ENCODE measurements at places on chromosomes 6 and 20. TPM values are rescaled to one million over a fixed set of nuclear protein-coding genes. Genes with fewer than 3 reads are reported as not detected.
A peak's percentile ranks its signal among the peaks of the same experiment; 100 is the strongest.

Gene SLC17A3
- 0.15 TPM for total RNA-seq

GRCh38 chr6:71486461-71486860 lies 197.8 kb downstream of the OGFRL1 start:
- no peaks in the 10 kb centered on the region for H3K4me1 ChIP-seq
- H3K27me3 ChIP-seq = peaks cover 3% of the 10 kb centered on the region
- DNase-seq = no peak
- H3K4me3 ChIP-seq = no peak overlapping the region
- no peaks in the 10 kb centered on the region for H3K36me3 ChIP-seq
- no peak overlapping the region for H3K27ac ChIP-seq

DNA sequence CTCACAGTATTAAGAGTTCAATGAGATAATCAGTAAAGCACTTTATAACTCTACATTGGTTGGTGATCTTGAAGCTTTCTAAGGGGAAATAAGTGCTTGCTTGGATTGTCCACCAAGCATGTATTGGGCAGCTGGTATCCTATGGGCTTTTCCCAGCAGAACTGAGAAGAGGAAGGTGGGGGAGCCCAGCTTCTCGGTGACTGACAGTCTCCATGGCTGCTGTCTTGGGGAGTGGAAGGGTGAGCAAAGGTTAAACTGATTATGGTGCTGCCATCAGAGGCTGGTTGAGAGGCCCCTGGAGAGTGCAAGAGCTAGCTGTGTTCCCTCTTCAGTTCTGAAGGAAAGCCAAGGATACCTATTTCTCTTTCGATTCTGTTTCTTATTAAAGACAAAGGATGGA lies 35.5 kb upstream of the ADTRP start:
- H3K4me3 ChIP-seq = no peak overlapping the region
- peaks cover 1% of the 10 kb centered on the region for H3K27me3 ChIP-seq
- no peak overlapping the region for H3K27ac ChIP-seq
- no peaks in the 10 kb centered on the region for H3K36me3 ChIP-seq
- no peaks in the 10 kb centered on the region for H3K4me1 ChIP-seq
- no peak for DNase-seq

GRCh38 chr6:32589596-32590449 lies at the start of gene HLA-DRB1:
Gene HLA-DRB1 (minus strand): TSS chr6:32589848. CDS start chr6:32589742, 106 bp downstream.
- H3K4me1 ChIP-seq = peaks cover 40% of the 10 kb centered on the region
- H3K27me3 ChIP-seq = peaks cover 1% of the 10 kb centered on the region
- peaks cover 15% of the 10 kb centered on the region for H3K36me3 ChIP-seq
- H3K4me3 ChIP-seq = peak within 1 kb of the TSS; percentile 81
- peak; percentile 41 for DNase-seq

Gene PRL
- total RNA-seq = not detected

DNA sequence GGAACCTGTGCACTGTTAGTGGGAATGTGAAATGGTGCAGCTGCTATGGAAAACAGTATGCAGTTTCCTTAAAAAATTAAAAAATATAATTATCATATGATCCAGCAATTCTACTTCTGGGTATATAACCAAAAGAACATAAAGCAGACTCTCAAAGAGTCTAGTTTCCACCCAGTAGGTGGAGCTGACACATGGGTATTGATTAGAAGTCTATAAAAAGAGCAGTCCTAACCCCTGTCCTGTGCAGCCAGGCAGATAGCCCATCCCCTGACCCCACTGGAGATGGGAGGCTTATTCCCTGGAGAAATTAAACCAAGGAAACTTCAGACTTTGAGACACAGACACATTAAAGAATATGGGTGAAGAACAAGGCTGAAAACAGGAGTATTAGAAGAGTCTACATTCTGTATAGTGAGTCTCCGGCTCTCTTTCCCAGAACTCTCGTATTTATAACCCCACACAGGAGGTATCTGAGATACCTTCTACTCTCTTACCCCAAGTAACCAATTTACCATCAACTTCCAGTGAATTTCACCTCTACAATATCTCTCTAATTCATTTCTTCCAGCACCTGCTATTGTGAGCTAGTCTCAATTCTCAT lies 92.3 kb downstream of the SEL1L2 start:
- H3K27ac ChIP-seq = no peak overlapping the region
- H3K4me3 ChIP-seq = no peak overlapping the region
- H3K27me3 ChIP-seq = no peaks in the 10 kb centered on the region
- H3K4me1 ChIP-seq = no peaks in the 10 kb centered on the region
- DNase-seq = no peak
- H3K36me3 ChIP-seq = no peaks in the 10 kb centered on the region

Gene SRC
- 2.7 TPM for total RNA-seq

DNA sequence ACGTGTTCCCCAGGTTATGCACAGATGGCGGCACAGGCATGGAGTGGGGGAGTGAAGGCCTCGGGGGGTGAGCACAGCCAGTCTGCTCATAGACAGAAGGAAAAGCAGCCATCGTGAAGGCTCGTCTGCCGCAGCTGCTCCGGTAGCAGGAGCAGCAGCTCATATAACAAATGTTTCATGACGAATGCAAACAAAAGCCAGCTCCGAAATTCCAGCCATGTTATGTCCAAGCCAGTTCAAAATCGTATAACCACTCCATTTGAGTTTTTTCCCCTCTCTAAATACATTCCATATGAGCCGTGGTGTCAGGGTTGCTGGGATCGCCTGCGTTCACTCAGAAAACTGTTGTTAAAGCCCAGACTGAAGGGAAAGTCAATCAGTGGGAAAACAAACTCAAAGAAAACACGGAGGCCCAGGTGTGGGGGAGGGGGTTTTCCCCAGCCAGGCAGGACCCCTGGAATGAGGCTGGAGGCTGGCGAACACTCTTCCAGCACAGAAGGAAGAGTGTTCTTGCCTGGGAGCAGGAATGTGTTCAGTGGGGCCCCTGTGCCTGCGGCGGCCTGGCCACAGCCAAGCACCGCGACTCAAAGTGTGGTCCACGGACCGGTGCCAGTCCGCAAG lies 280.4 kb upstream of the TAB2 start:
- DNase-seq = no peak
- peaks cover 5% of the 10 kb centered on the region for H3K36me3 ChIP-seq
- H3K27ac ChIP-seq = no peak overlapping the region
- H3K4me1 ChIP-seq = peaks cover 67% of the 10 kb centered on the region

DNA sequence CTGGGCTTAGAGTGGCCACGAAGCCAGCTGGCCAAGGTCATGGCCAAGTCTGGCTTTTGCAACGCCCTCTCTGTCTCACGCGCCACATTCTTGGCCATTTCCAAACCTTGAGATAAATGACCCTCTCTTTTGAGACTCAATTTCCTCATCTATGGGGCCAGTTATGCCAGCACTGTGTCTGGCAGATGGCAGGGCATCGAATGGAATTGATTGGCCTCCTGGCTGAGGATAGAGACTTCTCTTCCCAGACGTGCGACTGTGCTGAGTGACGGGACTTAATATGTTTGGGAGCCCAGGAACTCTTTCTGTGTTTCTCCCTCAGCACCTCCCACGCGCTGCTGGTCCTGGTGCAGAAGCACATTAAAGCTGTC lies 7.6 kb downstream of the BPIFB2 start:
- no peak overlapping the region for H3K4me3 ChIP-seq
- H3K36me3 ChIP-seq = no peaks in the 10 kb centered on the region
- H3K27me3 ChIP-seq = no peaks in the 10 kb centered on the region
- no peaks in the 10 kb centered on the region for H3K4me1 ChIP-seq
- DNase-seq = no peak
- H3K27ac ChIP-seq = no peak overlapping the region

Gene RGS19
- 119 TPM for total RNA-seq

- H3K27me3 ChIP-seq = peaks cover 72% of the 10 kb centered on the region
- no peak for DNase-seq
These were observed 192.5 kb downstream of the MYLK4 start for GRCh38 chr6:2558098-2558680.

DNA sequence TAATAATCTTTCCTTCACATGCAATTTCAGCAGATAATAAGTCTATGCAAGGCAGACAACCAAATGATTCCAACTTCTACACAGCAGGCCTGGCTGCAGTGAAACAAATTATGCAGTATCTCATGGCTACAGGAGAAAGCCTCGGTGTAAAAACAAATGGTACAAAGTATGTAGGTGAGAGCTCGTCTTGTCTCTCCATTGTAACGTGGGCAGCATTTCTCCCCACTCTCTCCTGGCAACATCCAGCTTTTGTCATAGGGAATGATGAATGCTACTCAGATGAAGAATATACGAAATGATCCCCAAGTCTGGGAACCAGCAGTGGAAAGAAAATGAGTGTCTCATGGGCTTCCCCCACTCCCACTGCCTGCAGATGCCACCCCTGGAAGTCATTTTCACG lies 32.4 kb downstream of the FYN start:
- H3K27ac ChIP-seq = no peak overlapping the region
- H3K4me1 ChIP-seq = peaks cover 45% of the 10 kb centered on the region
- no peak for DNase-seq
- H3K36me3 ChIP-seq = peaks cover 39% of the 10 kb centered on the region

DNA sequence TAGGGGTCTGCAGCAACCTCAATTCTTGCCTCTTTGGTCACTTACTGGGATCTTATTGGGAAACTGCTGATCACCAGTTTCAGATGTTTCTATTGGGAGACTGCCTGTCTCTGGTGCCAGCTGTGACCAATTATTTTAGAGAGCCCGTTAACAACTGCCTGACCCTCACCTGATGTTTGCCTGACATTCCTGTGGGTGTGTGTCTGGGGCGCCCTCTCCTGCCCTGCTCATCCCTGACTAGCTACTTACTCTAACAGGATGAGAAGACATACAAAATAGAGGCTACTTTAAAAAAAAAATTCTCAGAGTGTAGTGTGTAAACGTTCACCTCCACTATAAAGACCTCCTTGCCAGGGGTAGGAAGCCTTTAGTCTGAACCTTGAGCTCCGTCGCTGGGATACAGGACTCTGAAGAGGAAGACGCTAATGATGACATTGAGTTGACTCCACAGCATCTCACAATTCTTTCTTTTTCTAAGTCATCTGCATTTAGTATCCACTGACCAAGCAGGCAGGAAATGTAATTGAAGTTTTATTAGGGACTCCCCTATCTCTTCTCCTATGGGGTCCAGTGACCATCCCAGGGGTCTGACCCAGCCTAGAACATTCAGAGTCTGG lies 54.6 kb upstream of the DDR1 start:
- H3K27me3 ChIP-seq = no peaks in the 10 kb centered on the region
- peak overlapping the region; percentile 93 for H3K27ac ChIP-seq
- peaks cover 58% of the 10 kb centered on the region for H3K4me1 ChIP-seq
- H3K4me3 ChIP-seq = peak overlapping the region; percentile 86
- H3K36me3 ChIP-seq = peaks cover 8% of the 10 kb centered on the region
- DNase-seq = no peak

DNA sequence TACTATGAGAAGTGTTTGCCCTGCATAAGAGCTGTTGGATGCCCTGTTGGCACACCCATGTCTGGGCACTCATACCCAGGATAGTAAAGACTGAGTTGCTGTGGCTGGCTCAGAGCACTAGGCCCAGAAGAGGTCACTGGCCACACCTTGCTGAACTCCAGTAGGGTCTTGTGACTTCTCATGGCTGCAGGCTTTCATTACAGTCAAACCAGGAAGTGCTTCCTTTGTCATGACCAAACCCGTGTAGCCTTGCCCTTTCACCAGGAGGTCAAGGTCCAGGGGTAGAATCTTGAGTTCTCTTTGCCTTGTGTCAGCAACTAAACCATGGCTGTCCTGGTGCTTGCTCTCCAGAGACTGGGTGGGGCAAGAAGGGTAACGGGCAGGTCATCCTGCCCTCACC lies 49.5 kb downstream of the CD164 start:
- no peak for DNase-seq
- H3K36me3 ChIP-seq = peaks cover 3% of the 10 kb centered on the region
- H3K4me3 ChIP-seq = no peak overlapping the region
- peaks cover 6% of the 10 kb centered on the region for H3K4me1 ChIP-seq

DNA sequence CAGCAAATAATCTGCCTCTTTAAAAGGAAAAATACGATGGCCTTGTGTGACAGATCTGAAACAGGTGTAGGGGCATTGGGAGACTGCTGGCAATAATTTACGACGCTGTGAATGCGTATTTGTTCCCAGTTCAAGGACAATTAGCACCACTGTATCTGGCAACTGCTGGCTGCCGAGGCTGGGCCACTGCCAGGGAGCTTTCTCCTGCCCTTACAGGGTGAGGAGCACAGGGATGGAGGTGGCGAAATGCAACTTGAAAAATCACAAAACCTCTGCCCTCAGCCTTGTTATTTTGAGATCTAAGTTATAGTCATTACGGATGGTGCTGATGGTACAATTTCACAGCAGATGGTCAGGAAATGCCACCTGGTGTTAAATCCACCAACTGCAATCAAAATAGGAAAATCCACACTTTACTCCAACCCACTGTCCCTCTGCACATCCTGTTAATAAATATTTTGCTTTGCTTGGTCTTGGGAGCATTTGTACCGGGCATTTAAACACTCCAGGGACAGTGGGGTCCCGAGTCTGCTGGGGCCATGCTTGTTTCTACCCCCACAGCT lies 6.4 kb downstream of the MYLK4 start:
- H3K27me3 ChIP-seq = peaks cover 13% of the 10 kb centered on the region
- H3K27ac ChIP-seq = no peak overlapping the region
- H3K36me3 ChIP-seq = no peaks in the 10 kb centered on the region
- DNase-seq = no peak
- no peaks in the 10 kb centered on the region for H3K4me1 ChIP-seq

DNA sequence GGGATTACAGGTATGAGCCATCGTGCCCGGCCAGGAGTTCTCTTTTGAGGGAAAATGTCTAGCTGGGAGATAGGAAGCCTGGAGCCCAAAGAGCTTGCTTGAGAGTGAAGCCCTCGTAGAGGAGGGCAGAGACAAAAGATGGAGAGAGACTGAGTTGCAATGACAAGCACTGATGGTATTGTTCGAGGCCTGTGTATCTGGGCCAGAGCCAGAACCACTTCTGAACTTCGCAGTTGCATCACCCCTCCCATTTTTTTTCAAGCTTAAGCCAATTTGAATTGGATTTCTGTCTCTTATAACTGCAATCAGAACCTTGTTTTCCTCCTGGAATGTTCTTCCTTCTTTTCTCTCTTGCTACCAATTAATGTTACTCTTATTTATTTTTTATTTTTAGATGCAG lies 83.1 kb downstream of the KCNB1 start:
- no peak overlapping the region for H3K4me3 ChIP-seq
- no peaks in the 10 kb centered on the region for H3K36me3 ChIP-seq
- H3K4me1 ChIP-seq = no peaks in the 10 kb centered on the region
- DNase-seq = no peak
- H3K27me3 ChIP-seq = peaks cover 20% of the 10 kb centered on the region

DNA sequence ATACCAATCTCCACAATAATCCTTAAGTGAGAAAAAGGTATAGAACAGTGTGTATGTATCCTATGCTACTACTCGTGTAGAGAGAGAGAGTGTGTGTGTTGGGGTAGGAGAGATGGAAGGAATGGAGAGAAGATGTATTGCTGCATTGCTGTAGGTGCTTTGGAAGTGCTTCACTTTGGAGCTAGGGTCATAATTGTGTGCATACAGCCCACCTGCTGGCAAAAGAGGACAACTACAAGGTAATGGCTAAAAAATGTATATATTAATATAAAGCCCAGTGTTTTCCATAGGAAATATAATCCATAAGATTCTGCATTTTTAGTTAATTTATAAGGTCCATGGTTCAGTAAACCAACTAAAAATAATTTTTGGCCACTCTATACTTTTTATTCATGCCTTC lies 36.1 kb downstream of the SERAC1 start:
- peak; percentile 23 for DNase-seq
- no peaks in the 10 kb centered on the region for H3K4me1 ChIP-seq
- no peak overlapping the region for H3K4me3 ChIP-seq
- no peaks in the 10 kb centered on the region for H3K36me3 ChIP-seq
- no peaks in the 10 kb centered on the region for H3K27me3 ChIP-seq
- H3K27ac ChIP-seq = no peak overlapping the region

GRCh38 chr20:32652739-32653526 lies 20.8 kb downstream of the C20orf203 start:
- no peak overlapping the region for H3K4me3 ChIP-seq
- H3K4me1 ChIP-seq = peaks cover 10% of the 10 kb centered on the region
- peaks cover 2% of the 10 kb centered on the region for H3K27me3 ChIP-seq
- peak; percentile 89 for DNase-seq
